ENCODE measurements at places on chromosomes 6 and 20. TPM values are rescaled to one million over a fixed set of nuclear protein-coding genes. Genes with fewer than 3 reads are reported as not detected.

DNA sequence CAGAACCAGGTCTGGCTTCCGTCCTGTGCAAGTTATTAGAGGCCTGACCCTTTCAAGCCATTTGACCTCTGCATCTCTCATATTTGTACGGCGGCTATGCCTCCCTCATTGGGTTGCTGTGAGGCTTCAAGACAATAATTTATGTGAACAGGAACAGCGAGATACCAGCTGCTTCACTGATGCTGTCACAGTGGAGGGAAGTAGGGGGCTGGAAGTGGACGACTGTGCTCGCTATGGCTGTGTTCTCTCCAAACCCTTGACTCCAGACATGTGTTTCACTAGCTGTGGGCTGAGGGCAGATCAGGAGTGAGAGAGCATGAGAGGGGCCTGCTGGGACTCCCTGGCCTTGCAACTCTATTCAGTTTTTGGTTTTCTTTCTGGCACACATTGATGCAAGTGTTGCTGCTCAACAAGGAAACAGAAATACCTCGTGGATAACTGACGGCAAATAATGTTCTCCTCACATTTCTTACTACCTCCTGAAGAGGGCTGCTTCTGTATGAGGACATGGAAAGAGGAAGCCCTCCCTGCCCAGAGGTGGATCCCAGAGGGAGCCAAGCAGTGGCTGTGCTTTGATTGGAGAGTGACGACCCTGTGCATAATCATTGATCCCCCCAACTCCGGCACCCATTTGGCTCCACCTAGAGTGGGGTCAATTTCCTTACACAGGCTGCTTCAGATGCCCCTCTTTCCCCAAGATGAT is 34.7 kb upstream of the SCP2D1 start:
- no peak for DNase-seq

DNA sequence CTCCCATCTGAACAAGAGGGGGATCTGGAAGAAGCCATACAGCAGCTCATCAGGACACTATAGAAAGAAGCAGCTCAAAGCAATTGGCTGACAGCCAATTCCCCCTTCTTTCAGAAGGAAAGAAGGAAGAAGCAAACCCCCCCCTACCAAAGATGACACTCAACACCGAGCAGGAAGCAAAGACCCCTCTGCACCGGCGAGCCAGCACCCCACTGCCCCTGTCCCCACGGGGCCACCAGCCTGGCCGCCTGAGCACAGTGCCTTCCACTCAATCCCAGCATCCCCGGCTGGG is 1.2 kb downstream of the REM1 start:
- DNase-seq: no peak

DNA sequence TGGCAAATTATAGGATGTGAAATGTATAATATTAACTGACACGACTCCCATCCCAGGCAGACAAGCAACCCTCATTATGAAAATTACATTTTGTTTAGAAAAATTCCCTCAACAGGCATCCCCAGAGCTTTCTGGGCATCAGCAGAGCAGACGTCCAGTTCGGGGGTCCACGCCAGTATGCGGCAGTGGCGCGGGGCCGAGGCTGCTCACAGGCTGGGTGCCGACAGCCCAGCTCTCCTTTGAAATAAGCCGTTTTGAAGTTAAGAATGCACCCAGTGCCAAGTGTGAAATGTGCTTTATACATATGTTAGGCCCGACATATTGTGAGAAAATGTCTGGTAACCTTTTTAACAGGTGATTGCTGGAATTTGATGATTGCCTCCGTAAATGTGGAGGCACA is 50.4 kb downstream of the RPP40 start:
- no peak for DNase-seq

- DNase-seq: peak; percentile 20
These were observed at the start of gene KCNB1 for GRCh38 chr20:49482621-49483017. TSS of gene KCNB1 (minus strand) at chr20:49482668. CDS start at chr20:49482480, 188 bp downstream.

- no peak for DNase-seq
These were observed 315 bp upstream of the PDE10A start for GRCh38 chr6:165663377-165663735.

DNA sequence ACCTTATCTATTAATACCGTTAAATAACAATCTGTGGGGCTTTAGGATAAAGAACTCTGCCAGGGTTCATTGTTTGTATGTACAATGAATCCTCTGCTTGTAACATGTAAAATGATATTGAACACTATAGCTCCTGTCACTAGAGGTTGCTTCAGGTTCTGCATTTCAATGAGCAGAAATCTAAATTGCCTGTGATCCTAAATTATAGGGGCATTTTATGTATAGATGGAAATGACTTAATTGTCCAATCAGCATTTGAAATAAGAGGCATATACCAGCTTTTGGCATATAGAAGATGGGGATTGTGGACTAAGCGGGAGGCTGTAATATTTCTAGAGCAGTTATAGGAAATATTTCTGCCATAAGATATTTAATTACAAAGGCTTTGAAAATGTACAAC is 2.0 kb downstream of the NCOA3 start:
- DNase-seq: no peak

DNA sequence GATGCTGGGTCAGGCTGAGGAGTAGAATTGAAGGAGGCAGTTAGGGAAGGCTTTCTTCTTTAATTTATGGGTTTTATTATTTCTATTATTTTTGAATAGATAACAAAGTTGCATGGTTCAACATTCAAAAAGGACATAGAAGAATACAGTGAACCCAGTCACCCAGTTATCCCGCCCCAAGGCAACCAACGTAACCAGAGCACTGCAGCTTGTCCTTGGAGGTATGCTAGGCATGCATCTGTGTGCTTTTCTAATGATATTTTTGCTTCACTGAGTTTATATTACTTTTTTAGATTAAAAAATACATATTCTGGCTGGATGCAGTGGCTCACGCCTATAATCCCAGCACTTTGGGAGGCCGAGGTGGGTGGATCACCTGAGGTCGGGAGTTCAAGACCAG is 47.4 kb upstream of the DSN1 start:
- no peak for DNase-seq

GRCh38 chr20:63268256-63268655 is 4.4 kb upstream of the ARFGAP1 start:
- no peak for DNase-seq

- no peak for DNase-seq
These were observed 5.5 kb downstream of the SLC32A1 start for GRCh38 chr20:38729767-38730166.

GRCh38 chr6:75167325-75167724 is 38.5 kb downstream of the COL12A1 start:
- DNase-seq: no peak

DNA sequence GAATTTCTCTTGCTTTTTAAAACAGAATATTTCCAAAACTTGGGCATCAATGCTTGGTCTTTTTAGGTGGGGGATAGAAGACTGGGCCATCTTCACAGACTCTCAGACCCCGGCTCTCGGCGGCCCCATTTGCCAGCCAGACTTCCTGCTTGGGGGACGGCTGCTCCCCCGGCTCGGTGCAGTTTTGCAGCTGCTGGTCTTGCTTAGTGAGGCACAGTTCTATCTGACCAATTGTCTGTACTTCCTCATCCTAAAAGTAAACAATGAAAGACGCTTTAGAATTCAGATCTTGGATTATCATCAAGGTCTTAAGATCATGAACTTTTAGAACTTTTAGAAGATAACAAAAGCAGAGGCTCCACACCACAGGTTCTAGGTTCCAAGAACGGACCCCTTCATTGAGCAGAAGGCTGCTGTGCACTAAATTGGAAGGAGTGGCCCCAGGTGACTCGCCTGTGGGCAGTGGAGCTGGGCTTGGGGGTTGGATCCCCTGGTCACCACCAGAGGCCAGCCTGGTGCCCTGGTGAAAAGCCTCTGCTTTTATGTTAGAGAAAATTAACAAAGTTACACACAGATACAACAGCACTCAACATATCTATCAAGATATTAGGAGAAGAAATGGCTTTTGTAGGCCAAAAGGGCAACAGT is 26.7 kb downstream of the RNASET2 start:
- no peak for DNase-seq

DNA sequence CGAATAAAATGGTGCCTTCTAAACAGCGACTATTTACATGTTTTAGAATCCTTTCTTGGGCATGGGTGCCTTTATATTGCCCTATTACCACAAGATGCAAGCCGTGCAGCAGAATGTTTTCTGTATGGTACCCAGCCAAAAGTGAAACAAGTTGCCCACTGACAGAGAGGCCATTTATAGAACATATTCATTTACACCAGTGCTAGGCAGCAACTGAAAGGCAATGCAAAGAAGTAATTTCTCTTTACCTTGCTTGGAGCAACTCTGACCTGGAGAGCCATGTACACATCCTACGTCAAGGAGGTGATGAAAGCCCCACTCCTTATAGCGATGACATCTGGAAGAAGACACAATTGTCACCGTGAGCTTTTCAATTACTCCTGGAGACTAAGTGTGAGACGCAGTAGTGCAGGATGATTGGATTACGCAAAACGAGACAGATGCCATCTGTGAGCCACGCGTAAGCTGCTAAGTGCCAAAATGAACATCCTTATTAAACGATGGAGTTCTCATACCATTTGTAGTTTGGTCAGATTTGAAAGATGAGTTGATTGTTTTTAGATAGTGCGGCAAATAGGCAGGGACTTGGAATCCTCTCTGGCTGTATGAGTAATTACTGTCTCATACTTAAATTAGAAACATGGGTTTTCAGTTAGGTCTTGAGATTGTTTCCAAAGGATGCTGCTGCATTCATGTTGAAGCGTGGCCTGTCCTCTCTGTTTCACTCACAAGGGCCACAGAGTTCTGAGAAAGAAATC is at the start of gene TMEM244:
TMEM244 (minus strand) TSS at position 408 of the 758 bp plus-strand sequence; CDS start at position 281, 127 bp downstream.
- DNase-seq: peak; percentile 57

GRCh38 chr6:159862103-159862502 is 28.7 kb upstream of the MAS1 start:
- peak; percentile 22 for DNase-seq

- no peak for DNase-seq
These were observed 29.7 kb upstream of the TBXT start for GRCh38 chr6:166197361-166197760.

GRCh38 chr6:77656999-77657764 is 4.3 kb downstream of the MEI4 start:
- DNase-seq: no peak

GRCh38 chr6:15974817-15975216 is 154.1 kb upstream of the MYLIP start:
- DNase-seq: no peak

DNA sequence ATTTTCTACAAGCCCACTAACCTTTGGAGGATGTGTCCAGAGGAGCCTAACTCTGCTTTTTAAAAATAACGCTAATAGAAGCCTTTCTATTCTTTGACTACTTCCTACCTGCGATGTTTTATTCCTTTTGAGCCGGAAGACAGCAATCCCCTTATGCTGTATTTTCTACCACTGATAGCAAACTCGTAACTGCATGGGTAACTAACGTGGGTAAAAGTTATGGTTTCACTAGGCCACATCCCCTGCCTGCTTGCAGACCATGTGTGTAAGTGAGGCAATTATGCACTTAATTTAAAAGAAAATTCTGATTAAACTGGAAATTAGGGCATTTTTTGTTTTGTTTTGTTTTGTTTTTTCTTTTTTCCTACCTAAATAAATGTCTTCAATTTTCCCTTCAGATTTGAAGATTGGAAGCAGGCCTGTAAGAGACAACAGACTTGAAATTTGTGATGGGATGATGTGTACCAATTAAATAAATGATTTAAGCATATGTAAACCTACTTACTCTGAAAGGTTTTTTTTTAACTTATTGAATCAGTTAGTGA is 931 bp downstream of the UFL1 start:
- no peak for DNase-seq

- DNase-seq: no peak
These were observed 13.1 kb upstream of the ZSCAN9 start for GRCh38 chr6:28211840-28212509.

- DNase-seq: no peak
These were observed 37.1 kb downstream of the EYA2 start for GRCh38 chr20:46931699-46932098.

GRCh38 chr6:48101290-48101689 is 9.7 kb downstream of the PTCHD4 start:
- DNase-seq: no peak

- DNase-seq: peak; percentile 45
These were observed 47.1 kb upstream of the TBC1D7 start for GRCh38 chr6:13375360-13375878.

DNA sequence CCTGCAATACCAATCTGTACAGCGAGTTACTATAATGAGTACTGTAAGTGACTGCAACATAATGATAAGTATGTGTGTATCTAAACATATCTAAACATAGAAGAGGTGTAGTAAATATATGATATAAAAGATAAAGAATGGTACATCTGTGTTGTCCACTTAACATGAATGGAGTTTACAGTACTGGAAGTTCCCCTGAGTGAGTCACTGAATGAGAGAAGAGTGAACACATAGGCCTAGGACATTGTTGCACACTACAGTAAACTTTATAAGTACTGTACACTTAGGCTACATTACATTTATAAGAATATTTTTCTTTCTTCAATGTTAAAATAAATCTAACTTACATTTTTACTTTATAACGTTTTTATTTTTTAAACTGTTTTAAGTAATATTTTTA is 380.4 kb downstream of the MMUT start:
- no peak for DNase-seq

DNA sequence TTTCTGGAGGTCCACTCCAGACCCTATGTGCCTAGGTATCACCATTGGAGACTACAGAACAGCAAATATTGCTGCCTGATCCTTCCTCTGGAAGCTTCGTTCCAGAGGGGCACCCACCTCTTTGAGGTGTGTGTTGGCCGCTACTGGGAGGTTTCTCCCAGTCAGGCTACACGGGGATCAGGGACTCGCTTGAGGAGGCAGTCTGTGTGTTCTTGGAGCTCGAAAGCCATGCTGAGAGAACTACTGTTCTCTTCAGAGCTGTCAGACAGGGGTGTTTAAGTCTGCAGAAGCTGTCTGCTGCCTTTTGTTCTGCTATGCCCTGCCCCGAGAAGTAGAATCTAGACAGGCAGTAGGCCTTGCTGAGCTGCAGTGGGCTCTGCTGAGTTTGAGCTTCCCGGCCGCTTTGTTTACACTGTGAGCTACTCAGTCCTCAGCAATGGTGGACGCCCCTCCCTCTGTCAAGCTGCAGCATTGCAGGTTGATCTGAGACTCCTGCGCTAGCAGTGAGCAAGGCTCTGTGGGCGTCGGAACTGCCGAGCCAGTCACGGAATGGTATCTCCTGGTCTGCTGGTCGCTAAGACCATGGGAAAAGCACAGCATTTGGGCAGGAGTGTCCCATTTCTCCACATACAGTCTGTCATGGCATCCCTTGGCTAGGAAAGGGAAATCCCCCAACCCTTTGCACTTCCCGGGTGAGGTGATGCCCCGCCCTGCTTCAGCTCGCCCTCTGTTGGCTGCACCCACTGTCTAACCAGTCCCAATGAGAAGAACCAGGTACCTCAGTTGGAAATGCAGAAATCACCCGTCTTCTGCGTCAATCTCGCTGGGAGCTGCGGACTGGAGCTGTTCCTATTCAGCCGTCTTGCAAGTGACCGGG is 32.5 kb upstream of the ASCC3 start:
- no peak for DNase-seq

MLN gene
- polyA plus RNA-seq: not detected

VGLL2 gene
- polyA plus RNA-seq: not detected

HLA-DQB1 gene
- 57.9 TPM for polyA plus RNA-seq

LPA gene
- polyA plus RNA-seq: not detected

PCK1 gene
- polyA plus RNA-seq: not detected

DYNLT2 gene
- polyA plus RNA-seq: 1.1 TPM

GID8 gene
- 17.8 TPM for polyA plus RNA-seq

MYLK2 gene
- not detected for polyA plus RNA-seq

ARFGEF2 gene
- 7.7 TPM for polyA plus RNA-seq

AURKA gene
- 4.2 TPM for polyA plus RNA-seq

STMND1 gene
- not detected for polyA plus RNA-seq

XKR7 gene
- polyA plus RNA-seq: not detected

PET117 gene
- 29.2 TPM for polyA plus RNA-seq
